ENCODE measurements at places on chromosomes 7 and 10.

- DNase-seq = no peak
Measured at GRCh38 chr10:116990276-116990800, 14.6 kb downstream of the SHTN1 start.

- no peak for DNase-seq
Measured at GRCh38 chr7:138603549-138604318, 97.4 kb downstream of the SVOPL start.

DNA sequence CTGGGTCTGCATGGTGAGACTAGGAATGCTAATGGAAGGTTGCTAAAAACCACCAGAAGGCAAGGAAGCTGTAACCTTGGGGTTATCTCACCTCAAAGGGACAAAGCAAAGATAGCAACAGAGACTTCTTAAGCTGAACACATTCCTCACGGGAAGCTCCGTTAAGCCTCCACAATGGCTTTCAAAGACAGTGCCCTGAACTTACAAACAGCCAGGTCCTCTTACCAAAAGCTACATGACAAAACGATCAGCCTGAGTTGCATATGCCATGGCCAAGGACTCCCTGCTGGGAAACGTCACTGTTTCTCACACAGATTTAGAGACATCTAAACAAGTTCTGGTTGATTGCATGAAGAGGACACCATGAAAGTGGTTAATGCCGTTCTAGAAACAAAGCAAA lies 52.7 kb downstream of the HTR5A start:
- DNase-seq = no peak

- no peak for DNase-seq
Measured at GRCh38 chr7:155850766-155851678, 38.8 kb upstream of the SHH start.

DNA sequence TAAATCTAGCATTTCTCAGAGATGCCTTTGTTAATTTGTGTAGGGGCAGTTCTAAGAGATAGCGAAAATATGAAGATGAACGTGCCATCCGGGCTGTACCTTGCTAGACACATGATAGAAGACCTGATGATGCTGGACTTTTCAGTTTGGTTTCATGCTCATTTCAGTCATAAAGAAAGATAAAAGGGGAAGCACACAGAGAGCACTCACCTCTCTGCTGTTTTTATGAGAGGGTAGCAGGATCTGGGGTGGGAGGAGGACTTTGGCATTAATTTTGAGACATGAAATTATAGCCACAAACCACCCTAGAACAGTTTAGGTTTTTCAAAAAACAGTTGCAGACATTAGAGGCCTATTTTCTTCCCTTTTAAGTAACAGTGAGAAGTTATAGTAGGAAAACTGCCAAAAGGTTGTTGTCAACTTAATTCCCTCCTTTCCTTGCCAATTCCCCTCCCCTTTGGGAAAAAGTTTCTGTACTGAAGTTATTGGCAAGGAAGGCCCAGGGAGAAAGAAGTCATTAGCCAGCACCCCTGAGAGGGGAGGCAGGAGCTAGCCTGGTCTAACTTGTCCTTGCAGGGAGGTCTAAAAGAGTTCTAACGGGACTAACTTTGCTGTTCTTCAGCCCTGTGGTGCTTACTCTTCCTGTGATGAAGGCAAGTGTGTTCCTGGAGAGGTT lies 2.6 kb downstream of the ST7 start:
- DNase-seq = no peak

GRCh38 chr7:117706210-117706609 lies 167.0 kb downstream of the CTTNBP2 start:
- no peak for DNase-seq

DNA sequence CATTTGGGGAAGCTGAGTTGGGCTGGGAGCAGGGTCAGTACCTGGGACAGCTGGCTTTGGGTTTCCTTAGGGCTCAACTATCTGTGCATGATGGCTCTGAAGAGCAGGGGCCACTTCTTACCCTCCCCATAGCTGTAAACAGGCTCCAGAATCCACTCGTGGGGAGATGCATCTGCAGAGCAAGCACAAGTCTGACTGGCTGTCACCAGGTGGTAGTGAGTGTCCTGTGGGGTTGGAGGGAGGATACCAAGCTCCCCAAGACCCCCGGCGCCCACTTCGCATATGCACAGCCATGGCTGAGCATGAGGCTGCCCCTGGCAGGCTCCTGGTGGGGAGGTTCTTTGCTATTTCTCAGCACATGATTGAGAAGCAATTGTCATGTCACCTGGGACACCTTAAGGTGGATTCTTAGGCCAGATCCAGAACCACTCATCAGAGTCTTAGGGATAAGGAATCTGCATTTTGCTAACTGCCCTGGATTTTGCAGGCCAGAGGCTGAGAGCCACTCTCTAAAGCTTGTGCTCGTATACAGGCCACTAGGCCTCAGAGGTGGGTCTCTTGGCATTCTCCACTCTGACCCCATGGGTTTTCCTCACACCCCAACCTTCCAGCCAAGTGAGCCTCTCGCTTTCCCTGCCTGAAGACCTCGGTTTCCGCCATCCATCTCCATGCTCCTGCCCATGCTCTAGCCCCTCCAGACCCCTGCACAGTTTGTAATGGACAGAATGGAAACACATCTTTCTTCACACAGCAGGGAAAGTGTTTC lies 53.7 kb downstream of the ADCY1 start:
- DNase-seq = no peak

- DNase-seq = no peak
Measured at GRCh38 chr7:24669971-24670591, 87.2 kb downstream of the GSDME start.

- no peak for DNase-seq
Measured at GRCh38 chr7:98210513-98211220, 572 bp upstream of the BHLHA15 start.

- DNase-seq = no peak
Measured at GRCh38 chr10:23099816-23100215, 4.4 kb downstream of the MSRB2 start.

GRCh38 chr10:100817268-100817839 lies 72.0 kb downstream of the PAX2 start:
- no peak for DNase-seq

DNA sequence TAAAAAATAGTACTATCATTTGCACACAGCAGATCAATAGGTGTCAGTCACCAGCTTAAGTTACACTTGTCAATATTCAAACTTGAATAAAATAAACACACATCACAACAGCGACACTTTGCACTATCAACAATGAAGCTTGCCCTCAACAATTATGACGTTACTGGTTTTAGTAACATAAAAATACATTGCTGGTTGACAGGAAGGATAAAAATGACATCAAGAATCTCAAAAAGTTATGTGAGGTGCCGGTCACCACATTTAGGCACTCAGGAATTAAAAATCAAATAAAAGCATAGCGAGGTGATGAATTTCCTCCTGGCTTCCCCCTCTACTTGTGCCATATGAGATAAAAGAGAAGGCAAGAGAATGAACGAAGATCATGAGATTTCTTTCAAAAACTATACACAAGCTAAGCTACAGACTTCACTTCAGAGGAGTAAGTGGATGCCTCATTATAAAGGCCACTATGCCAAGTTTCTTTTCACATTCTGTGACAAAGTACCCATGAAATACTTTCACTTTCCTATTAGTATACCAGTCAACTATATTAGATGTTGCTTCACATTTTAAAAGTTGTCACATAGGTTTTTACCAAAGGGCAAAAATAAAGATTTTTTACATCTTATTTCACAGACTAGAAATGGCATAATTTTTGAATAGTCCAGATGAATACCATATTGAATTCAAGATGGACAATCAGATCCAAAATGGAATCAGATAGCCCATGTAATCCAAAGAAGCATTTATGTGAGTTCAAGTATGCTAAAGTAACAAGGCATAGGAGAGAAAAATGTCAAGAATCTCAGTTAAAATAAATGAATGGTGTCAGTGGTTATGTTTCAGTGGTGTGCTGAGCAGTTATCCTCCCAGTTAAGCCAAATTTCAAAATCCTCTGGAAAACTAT lies 3.6 kb downstream of the CCDC71L start:
- DNase-seq = no peak

GRCh38 chr10:71927159-71927558 lies 37.0 kb upstream of the CHST3 start:
- DNase-seq = no peak

DNA sequence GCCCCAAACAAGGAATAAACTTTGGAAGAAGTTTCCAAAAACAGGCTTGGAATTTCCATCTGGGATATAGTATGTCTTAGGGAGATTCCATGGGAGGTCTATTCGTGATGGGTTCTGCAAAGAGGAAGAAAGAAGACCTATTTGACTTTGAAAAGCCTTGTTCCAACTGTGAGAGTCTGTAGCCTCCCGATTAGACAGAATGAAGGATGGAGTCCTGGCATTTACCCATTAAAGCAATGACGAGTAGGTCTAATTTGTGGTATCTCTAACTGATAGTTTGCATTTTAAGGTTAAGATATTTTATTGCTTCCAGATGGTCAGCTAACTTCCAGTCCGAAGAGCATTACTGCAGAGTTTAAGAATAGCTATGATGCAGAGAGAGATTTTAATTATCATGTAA lies 19.5 kb upstream of the GALNT17 start:
- DNase-seq = no peak

DNA sequence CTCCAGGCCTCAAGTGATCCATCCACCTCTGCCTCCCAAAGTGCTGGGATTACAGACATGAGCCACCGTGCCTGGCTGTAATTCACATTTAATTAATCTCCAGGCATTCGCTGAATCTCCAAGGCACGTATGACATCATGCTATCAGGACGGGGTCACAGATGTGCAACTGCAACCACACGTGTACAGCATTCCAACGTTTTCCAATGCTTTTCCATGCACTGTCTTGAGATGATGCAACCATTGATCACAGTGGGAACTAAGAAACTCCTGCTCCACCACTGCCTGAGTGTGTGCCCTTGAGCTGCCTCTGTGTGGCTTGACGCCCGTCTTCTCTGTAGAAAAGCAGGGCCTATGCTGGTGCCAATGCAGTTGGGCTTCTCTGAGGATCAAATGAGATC lies 119.8 kb upstream of the LYZL2 start:
- no peak for DNase-seq

- no peak for DNase-seq
Measured at GRCh38 chr10:79038841-79039201, 29.9 kb upstream of the ZMIZ1 start.

DNA sequence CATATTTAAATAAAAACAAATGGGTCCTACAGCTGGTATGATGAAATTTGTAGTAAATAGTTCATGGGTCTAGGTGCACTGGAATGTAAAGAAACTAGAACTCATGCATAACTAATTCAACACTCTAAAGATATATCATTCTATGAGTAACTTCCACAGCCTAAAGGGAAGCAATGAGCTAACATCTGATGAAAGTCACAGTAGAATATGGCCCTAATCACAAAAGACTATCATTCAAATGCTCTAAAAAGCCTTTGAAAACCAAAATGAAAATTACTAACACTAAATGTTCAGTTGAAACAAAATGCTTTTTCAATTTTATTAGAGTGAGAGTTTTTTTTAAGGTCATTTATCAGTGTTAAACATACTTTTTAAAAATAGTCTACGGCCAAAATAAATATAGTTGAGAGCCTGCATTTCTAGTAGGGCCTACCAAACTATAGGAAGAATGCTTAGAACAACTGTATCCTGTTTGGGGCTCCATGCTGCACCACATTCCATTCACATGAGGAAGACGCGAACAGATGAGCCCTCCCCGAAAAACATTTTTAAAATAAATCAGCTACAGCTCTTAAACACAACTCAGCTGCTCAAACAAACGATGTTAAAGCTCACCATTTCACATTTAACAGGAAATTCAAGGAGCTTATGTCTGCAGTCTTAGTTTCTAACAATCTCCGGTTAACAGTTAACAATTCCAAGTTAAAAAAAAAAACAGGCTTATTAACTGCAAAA lies 134.5 kb downstream of the NRBF2 start:
- DNase-seq = no peak

DNA sequence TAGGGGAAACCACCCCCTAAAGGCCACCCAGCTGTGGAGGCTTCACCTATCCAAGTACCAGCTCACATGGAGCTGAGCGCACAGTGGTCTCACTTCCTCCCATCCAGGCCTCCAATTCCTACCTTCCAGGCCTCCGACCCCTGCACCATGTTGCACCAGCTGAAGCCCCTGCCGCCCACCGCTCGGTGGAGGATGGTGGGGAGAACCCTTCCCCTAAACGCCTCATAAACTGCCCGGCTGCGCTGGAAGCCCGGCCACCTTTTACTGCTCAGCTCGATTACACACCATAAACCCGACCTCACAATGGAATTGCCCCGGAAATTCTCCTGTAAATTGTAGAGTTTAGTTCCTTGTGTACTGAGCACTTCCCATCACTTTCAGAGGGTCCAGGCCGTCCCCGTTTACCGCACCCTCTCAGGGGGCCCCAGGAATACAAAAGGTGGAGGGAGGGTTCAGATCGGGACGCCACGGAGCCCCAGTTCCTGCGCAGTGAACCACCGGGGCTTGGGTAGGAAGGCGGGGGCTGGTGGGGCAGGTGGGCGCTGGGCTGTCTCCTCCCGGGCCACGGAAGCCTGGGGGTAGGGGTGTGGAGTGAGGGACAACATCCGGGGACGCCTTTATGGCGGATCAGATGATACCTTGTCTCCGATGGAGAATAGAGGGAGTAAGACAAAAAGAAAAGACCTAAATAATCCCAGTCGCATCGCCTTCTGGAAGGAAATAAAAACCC lies 1.4 kb upstream of the HOXA7 start:
- DNase-seq = no peak

DNA sequence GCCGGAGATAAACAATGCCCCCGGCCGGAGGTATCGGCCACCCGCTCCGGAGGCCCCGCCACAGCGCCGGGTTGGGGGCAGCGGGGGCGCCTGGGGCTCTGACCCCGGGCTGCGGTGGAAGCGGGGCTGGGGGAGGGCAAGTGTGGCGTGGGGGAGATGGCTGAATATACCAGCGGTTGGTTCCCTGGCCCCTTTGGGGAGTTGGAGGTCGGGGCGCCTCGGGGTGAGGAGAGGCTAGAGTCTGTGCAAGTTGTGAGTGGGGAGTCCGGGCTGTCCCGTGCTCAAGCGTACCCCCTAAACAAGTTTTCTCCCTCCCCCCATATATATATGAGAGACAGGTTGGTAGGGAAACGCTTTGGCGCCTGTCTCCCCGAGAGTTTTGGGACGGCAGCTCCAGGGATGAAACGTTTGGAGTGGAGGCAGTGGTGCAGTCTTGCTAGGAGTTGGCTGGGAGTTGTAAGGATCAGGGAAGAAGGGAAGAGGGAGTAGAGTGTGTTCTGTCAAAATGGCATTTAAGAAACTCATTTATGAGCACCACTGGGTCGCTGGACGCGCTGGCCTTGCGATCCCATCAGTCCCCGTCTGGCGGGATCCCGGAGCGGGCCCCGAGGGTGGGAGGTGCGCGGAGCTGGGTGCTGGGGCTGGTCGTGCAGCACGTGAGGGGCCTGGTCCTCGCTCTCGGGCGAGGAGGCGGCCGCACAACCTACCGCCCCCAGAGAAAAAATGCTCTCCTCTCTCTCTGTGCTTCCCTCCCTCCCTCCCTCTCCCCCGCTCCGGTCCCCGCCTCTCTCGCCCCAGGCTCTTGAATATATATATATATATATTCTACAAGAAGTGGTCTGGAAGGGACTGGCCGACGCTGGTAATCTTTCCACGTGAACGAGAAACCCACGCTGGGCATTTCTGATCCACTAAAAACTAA lies 1.1 kb downstream of the TET1 start:
- DNase-seq = no peak

Measured in GOT3 (cell line).